ENCODE measurements at places on chromosomes 3 and 15.

DNA sequence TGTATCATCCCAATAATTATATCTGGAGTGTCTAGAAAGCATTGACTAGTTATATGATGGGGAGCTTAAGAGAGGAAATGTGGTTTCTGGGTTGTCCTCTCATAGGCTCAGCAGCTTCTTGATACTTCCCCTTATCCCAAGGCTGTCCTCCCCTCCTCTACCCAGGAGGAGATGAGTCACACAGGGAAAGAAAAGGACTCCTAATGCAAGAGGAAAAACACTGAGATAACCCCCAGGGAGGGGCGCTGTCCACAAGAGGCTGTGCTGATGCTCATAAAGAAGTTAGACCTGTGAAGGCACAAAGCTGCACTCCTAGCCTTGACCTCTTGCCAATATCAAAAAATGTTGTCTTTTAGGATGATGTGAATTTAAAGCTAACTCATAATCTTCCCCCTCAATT, 28.8 kb upstream of the GYG1 start:
- no peak for DNase-seq

DNA sequence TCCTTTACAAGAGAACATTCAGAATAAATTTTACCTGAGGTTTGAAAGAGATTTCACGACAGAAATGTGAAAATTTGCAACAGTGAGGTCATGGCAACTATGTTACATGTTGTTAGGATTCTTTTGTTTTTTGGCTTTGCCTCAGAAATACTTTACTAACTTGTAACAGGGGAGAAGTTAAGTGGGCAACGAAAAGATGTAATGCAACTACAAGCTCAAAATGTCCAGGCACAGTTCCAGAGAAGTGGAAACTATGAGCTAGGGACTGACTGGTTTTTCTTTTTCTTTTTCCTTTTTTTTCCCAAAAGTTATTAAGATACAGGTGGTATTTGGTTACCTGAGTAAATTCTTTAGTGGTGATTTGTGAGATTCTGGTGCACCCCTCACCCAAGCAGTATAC, 111.5 kb upstream of the PPP2R3A start:
- no peak for DNase-seq

GRCh38 chr15:79475306-79475705, 43.2 kb downstream of the MINAR1 start:
- no peak for DNase-seq

- no peak for DNase-seq
These were observed 3.1 kb downstream of the IFRD2 start for GRCh38 chr3:50289130-50289529.

GRCh38 chr15:67196672-67197363, 57.6 kb downstream of the AAGAB start:
- peak; percentile 9 for DNase-seq

DNA sequence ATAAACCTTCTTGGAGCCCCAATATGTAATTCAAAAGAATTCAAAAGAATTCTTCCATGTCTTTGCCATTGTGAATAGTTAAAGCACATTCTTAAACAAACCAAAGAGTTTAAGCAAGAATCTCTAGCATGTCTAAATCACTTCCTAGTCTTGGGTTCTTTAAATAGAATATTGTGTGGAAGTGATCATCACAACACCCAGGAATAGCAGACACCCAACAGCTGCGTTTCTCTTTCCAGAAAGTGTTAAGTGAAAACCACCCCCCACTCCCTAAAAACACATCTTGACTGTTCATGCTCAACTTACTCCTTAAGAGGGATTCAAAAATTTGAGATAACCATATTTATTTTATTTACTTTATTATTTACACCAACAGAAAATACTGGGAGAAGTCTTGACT, 24.1 kb upstream of the CAPN7 start:
- no peak for DNase-seq

- DNase-seq, result peak; percentile 68
These were observed 190.5 kb downstream of the GREM1 start for GRCh38 chr15:32908135-32908801.

DNA sequence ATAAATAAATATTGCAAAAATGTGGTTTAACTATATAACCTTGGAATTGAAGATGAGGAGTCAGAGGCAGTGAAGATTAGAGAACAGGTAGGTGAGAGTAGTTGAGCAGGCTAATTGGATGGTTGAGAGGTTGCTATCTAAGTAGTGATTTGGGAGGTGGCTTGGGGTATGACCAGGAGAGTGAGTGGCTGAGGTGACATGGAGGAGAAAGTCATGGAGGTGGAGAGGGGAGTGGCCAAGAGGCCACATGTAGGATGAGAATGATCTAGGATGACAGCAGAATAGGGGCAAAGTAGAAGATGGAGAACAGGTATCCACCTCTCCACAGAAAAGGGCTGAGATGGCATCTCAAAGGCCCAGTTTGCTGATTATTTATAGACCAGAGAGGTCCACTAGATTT, 10.5 kb upstream of the RLBP1 start:
- DNase-seq, result no peak

DNA sequence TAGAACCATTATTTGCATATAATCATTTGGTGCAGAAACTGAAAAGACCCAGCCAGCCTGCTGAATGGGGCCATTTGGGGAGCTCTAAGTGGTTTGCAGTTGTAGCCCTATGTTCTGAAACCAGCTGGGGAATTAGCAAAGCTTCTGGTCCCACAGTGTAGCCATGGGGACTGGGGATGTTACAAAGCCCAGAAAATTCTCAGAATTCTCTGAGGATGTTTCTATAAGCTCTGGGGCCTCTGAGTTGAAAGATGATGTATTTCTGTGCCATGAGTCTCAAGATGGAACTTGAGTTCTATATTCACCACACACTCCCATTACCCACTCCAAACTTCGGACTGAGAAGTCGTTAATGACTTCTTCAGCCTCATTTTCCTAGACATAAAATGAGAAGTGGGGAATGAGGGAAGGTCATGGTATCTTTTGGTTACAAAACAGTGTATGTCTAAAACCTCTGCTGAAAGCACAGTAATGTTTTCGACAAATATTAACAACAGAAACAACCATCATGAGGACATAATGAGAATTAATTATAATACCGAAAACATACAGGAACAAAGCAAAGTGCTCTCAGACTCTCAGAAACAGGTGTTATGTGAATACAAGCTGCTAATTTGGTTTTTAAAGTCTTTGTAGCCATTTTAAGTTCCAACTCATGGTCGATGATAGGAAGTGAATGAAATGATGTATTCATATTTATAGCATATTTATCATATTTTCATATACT, 89.4 kb downstream of the RFTN1 start:
- DNase-seq, result peak; percentile 47

DNA sequence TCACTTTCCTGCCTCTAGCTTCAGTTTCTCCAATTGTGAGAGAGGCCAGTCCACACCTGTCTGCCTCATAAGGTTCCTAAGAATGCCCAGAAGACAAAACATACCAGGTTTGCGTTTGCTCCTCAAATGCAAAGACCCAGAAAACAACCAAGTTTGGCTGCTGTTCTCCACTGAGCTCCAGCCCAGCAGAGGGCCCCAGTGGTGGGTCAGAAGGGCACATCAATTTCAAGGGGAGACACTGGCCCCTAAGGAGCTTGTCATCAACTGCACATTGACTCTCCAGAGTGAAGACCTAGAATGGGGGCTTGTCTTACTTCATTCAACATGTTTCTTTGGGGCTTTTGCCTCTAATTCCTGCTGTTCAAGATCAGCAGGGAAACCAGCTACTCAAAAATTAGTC, 127.9 kb upstream of the SLC6A11 start:
- no peak for DNase-seq

DNA sequence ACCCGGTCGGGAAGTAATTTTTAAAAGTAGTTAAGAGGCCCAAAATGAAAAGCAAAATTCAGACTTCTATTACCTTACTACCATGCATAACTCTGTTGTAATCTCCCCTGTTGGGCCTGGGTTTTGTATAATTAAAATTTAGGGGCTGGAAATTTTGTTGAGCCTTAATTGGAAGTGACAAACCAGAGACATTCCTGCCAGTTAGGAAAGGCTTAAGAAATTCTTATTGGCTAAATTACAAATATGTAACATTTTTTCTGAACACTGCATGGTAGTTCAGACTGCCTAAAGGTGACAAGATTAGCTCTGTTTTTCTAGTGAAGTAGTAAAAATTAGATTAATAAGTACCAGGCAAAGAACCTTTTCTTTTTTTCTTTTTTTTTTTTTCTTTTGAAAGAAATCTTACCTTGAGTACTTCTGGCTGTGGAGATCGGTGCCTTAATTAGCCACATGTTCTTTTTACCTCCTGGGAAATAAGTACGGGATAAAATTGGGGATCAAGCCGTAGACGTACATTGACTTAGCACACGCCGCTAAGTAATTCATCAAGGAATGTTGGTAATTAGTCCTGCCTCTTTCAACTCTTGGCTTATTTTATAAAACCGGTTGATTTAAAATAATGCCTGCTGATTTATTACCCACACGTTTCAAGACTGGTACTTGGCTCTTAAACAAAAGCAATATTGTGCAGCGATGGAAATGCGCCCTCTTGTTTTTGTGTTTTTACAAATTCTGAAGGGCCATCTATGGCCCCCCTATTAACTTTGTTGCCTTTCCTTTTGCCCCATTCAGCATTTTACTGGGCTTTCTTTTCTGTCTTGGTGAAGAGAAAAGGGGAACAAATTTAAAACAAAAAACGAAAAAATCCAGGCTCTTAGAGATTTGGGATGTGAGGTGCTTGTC, 111.2 kb upstream of the SAMMSON start:
- no peak for DNase-seq

DNA sequence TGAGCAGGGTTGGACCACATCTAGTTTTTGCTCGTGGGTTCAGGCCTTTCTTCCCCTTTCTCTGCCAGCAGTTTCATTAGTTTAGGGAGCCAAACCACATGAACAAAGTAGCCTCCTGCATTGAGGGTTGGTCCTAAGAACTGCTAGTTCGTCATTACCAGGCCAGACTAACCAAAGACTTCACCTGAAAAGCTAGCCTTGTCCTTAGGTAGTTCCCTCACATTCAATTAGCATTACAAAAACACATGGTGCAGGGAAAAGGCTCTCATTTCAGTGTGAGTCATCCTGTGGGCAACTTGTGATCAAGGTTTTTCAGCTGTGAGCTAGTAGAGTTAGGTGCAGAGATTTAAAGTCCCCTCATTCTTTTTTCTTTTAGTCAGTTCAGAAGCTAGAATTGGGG, 279.3 kb upstream of the CTNNB1 start:
- no peak for DNase-seq

- no peak for DNase-seq
These were observed 33.4 kb downstream of the UBXN7 start for GRCh38 chr3:196398782-196399181.

- DNase-seq, result no peak
These were observed 21.7 kb downstream of the GTF2E1 start for GRCh38 chr3:120764206-120764605.

DNA sequence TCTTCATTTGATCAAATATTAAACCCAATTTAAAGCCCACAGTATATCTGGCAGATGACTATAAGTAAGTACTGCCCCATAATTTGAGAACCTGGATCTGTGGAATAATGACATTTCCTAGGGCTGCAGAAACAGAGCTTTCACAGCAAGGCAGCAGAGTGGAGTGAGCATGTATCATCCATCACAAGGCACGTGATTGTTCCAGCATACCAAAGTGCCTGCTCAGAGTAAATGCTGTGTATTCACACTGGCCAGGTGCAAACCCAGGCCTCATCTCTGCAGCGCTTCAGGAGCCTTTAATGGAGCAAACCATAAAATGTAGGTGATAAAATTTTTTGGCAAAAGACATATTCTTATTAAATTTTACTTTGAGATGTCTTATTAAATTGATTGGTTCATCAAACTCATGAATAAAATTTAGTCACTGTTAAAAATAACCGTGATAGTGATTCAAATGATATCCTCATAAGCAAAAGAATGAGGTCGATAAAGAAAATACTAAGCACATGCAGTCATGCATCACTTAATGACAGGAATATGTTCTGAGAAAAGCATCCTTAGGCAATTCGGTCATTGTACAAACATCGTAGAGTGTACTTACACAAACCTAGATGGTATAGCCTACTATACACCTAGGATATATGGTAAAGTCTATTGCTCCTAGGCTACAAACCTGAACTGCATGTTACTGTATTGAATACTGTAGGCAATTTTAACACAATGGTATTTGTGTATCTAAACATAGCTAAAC, 99.3 kb upstream of the SLC24A5 start:
- no peak for DNase-seq

DNA sequence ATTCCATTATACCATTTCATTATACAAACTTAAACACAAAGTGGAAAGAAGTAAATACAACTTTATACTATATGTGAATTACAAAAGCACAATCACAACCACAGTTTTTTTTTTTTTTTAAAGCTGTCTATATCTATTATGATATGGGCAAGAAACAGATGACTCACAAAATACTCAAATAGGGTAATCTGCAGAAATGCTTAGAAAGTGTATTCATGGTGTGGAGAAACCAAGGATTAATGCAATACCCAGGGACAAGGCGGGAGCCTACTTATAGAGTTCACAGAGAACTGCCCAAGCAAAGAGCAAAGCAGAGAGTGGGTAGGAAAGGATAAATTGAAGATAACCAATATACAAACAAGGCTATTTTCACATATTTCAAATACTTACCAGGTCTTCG, 332.0 kb downstream of the FHIT start:
- DNase-seq, result no peak

- no peak for DNase-seq
These were observed 249.5 kb downstream of the SQOR start for GRCh38 chr15:45884289-45884688.

- no peak for DNase-seq
These were observed 32.7 kb downstream of the STARD9 start for GRCh38 chr15:42608110-42608531.

DNA sequence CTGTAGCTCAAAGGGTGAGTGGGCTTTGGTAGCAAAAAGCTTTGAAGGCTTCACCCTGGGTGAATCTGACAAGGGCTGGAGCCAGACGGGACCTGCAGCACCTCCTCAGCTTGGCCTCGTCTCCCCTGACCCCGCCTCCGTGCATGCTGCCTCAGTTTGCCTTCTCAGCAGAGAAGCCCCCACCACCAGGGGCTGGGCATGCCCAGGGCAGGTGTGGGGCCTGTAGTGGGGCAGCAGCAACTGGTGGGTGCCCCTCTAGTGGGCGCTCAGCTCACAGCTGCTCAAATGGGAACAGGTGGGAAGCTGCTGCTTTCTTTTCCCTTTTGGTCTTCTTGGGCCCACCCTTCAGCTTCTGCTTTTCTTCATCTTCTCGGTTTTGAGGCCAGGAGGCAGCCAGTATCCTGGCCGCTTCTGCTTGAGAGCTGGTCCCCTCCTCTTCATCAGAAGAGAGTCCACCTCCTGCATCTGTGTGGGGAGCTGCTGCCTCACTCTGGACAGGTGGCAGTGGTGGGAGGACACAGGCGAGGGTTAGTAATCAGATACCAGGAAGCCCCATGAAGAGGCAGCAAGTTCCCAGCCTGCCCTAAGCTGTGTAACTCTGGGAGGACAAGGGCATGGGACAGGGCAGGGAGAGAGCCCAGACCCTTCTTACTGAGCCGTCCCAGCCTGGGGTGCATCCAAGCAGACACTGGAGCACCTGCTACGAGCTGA, 21.0 kb downstream of the TMEM43 start:
- no peak for DNase-seq

DNA sequence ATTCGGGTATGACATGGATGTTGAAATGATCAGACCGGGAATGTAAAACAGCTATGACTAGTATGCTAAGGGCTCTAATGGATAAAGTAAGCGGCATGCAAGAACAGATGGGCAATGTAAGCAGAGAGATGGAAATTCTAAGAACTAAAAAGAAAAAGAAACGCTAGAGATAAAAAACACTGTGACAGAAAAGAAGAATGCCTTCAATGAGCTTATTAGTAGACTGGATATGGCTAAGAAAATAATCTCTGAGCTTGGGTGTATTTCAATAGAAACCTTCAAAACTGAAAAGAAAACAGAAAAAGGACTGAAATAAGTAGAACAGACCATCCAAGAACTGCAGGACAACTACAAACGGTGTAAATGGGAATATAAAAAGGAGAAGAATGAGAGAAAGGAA, 101.2 kb downstream of the HES1 start:
- DNase-seq, result no peak

Measured in GM20000 (cell line).